Left ventricle myocardium inferior (tissue), 1 donor: ENCODE measurements at places on chromosomes 12 and 14. TPM values are rescaled to one million over a fixed set of nuclear protein-coding genes. Genes with fewer than 3 reads are reported as not detected.

The TMEM229B gene
- 1.4 TPM for total RNA-seq

The ACADS gene
- total RNA-seq = 93.8 TPM

GRCh38 chr14:94344389-94344788 lies 21.3 kb upstream of the SERPINA6 start:
- H3K27ac ChIP-seq = no peak overlapping the region
- H3K27me3 ChIP-seq = peaks cover 16% of the 10 kb centered on the region
- H3K4me3 ChIP-seq = no peak overlapping the region
- no peak for DNase-seq
- no peaks in the 10 kb centered on the region for H3K36me3 ChIP-seq

GRCh38 chr12:81699551-81699950 lies 59.6 kb downstream of the PPFIA2 start:
- no peak for DNase-seq
- no peaks in the 10 kb centered on the region for H3K4me1 ChIP-seq
- H3K27ac ChIP-seq = no peak overlapping the region
- H3K36me3 ChIP-seq = no peaks in the 10 kb centered on the region
- no peaks in the 10 kb centered on the region for H3K27me3 ChIP-seq
- no peak overlapping the region for H3K4me3 ChIP-seq

GRCh38 chr14:71482671-71483070 lies 449.6 kb upstream of the RGS6 start:
- no peaks in the 10 kb centered on the region for H3K27me3 ChIP-seq
- DNase-seq = no peak
- H3K4me1 ChIP-seq = no peaks in the 10 kb centered on the region
- no peak overlapping the region for H3K4me3 ChIP-seq
- no peaks in the 10 kb centered on the region for H3K36me3 ChIP-seq
- H3K27ac ChIP-seq = no peak overlapping the region

GRCh38 chr12:31005944-31006361 lies 67.7 kb upstream of the DDX11 start:
- no peak for DNase-seq
- no peaks in the 10 kb centered on the region for H3K27me3 ChIP-seq
- H3K4me3 ChIP-seq = no peak overlapping the region
- no peaks in the 10 kb centered on the region for H3K36me3 ChIP-seq
- no peaks in the 10 kb centered on the region for H3K4me1 ChIP-seq
- H3K27ac ChIP-seq = no peak overlapping the region

DNA sequence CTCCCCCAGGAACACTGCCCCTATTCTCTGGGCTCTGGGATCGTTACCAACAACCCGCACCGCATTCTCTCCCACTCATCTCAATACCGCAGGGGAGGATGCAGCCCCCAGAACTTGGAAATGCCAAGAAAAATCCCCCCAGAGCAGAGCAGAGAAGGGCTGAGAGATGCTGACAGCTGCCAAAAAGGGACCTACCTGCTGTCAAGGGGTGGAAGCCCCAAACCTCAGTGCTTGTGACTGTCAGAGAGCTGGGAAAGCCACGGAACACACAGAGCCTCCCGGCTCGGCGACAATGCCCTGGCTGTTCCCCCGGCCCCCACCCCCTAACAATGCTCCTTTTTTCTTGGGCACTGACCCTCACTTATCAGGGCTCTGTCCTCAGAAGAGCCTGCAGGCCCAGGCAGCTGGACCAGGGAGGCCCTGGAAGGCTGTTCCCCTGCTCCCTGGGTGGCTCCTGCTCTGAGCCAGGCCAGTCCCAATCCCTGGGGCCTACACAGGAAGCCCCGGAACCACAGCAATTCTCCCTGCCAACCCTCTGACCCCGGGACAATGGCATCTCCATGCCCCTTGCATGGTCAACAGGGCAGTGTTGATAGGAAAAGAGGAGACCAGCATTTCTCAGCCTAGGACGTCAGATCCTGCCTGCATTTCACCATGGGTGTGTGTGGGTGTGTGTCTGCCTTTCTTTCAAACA lies 78.9 kb downstream of the ITPK1 start:
- DNase-seq = no peak
- peaks cover 100% of the 10 kb centered on the region for H3K4me1 ChIP-seq
- H3K36me3 ChIP-seq = no peaks in the 10 kb centered on the region
- H3K4me3 ChIP-seq = no peak overlapping the region
- no peaks in the 10 kb centered on the region for H3K27me3 ChIP-seq

DNA sequence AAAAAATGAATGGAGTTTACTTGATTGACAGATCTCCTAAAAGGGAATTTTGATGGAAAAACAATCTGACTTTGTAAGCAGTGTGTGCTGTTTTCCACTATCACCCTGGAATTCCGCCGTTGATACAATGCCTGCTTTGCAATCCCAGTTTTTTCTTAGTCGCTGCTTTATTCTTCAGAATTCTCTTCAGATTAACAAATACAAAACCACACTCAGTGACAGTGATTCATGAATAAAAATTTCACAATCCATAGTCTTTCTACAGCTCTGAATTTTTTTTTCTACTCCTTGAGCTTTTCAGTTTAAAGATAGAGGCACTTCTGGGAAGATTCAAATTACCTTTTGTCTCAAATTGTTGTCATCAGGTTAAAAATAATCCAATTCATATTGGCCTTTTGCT lies 44.6 kb upstream of the KITLG start:
- no peak overlapping the region for H3K27ac ChIP-seq
- no peak overlapping the region for H3K4me3 ChIP-seq
- no peak for DNase-seq
- H3K4me1 ChIP-seq = no peaks in the 10 kb centered on the region
- H3K36me3 ChIP-seq = no peaks in the 10 kb centered on the region

GRCh38 chr12:112907415-112908157 lies 824 bp downstream of the OAS1 start:
- H3K36me3 ChIP-seq = peaks cover 15% of the 10 kb centered on the region
- peak overlapping the region; percentile 63 for H3K4me3 ChIP-seq
- DNase-seq = no peak
- H3K4me1 ChIP-seq = peaks cover 25% of the 10 kb centered on the region
- peaks cover 12% of the 10 kb centered on the region for H3K27me3 ChIP-seq
- H3K27ac ChIP-seq = peak overlapping the region; percentile 62

DNA sequence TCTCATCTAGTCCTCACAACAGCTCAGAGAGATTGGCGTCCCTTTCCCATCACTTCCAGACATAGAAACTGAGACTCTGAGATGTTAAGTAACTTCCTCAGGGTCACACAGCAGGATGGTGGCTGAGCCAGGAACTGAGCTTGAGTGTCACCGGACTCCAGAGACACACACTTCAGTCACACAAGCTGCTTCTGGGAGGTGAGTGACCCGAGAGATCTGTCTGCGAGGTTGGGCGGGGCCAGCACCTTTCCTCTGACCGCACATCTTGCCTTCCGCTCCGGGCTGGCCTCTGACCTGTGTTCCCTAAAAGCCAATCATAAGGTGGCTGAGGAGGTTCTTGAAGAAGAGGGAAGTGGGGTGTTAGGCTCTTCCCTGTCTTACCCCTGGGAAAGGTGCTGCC lies 72.2 kb downstream of the ADCK1 start:
- no peak overlapping the region for H3K27ac ChIP-seq
- no peak for DNase-seq
- H3K27me3 ChIP-seq = no peaks in the 10 kb centered on the region
- H3K4me1 ChIP-seq = no peaks in the 10 kb centered on the region
- H3K4me3 ChIP-seq = no peak overlapping the region

DNA sequence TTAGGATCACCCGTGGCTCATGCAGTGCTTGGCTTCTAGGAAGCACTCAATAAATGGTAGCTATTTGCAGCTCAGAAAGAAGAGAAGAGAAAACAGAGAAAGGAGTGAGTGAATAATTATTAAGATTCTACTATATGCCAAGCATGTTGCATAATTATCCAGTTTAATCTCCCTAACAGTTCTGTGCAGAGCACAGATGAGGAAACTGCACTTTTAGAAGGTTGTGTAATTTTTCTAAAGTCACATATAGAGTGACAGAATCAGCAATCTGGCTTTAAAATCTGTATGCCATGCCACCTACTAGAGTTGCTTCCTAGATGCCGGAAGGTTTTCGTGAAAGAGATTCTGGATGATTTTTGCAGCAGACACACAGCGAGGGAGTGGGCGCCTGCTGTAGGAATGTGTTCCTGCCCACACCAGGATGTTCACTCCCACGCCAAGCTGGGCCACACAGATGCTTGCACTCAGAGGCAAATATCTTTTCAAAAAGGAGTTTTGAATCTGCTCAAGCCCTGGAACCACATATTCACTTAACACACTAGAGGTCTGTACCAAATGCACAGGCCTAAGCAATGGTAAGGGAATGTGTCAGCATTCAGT lies 50.2 kb upstream of the SMCO2 start:
- no peaks in the 10 kb centered on the region for H3K27me3 ChIP-seq
- no peak for DNase-seq
- H3K4me1 ChIP-seq = no peaks in the 10 kb centered on the region
- H3K27ac ChIP-seq = no peak overlapping the region
- H3K4me3 ChIP-seq = no peak overlapping the region

GRCh38 chr12:118052324-118053070 lies 8.5 kb downstream of the WSB2 start:
- peak; percentile 72 for DNase-seq
- peaks cover 46% of the 10 kb centered on the region for H3K36me3 ChIP-seq
- H3K27ac ChIP-seq = peak overlapping the region; percentile 100
- no peaks in the 10 kb centered on the region for H3K27me3 ChIP-seq

- no peaks in the 10 kb centered on the region for H3K36me3 ChIP-seq
- H3K4me1 ChIP-seq = peaks cover 37% of the 10 kb centered on the region
- no peak overlapping the region for H3K4me3 ChIP-seq
- H3K27ac ChIP-seq = no peak overlapping the region
Observed at GRCh38 chr14:105018414-105018813, 2.5 kb downstream of the CDCA4 start.

DNA sequence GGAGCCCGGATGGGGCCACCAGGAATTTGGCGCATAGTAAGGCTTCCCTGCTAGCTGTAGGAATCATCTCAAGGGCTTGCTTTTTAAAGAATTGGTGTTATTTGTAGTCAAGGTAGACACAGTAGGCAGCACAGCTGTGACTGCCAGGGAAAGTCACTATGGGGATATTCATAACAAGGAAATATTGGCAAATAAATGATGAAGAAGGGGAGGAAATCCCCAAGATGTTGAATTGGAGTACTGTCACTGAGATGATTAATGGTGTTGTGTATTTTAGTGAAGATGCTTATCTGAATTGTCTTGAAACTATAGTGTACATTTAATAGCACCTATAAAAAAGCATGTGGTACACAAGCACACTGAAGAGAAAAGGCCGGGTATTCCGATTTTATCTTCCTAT lies 118.9 kb downstream of the NPAS3 start:
- H3K4me1 ChIP-seq = no peaks in the 10 kb centered on the region
- H3K4me3 ChIP-seq = no peak overlapping the region
- DNase-seq = no peak
- H3K27me3 ChIP-seq = no peaks in the 10 kb centered on the region

GRCh38 chr12:77347017-77347416 lies 281.6 kb upstream of the E2F7 start:
- H3K4me1 ChIP-seq = peaks cover 62% of the 10 kb centered on the region
- no peaks in the 10 kb centered on the region for H3K27me3 ChIP-seq
- peak overlapping the region; percentile 71 for H3K27ac ChIP-seq
- no peak for DNase-seq

GRCh38 chr14:69313176-69313575 lies 53.2 kb downstream of the GALNT16 start:
- H3K27ac ChIP-seq = peak overlapping the region; percentile 60
- H3K36me3 ChIP-seq = no peaks in the 10 kb centered on the region
- H3K4me3 ChIP-seq = no peak overlapping the region

GRCh38 chr12:121903202-121903601 lies 14.6 kb downstream of the PSMD9 start:
- peaks cover 93% of the 10 kb centered on the region for H3K36me3 ChIP-seq
- no peaks in the 10 kb centered on the region for H3K27me3 ChIP-seq
- no peak overlapping the region for H3K27ac ChIP-seq
- no peak overlapping the region for H3K4me3 ChIP-seq
- no peak for DNase-seq
- no peaks in the 10 kb centered on the region for H3K4me1 ChIP-seq

DNA sequence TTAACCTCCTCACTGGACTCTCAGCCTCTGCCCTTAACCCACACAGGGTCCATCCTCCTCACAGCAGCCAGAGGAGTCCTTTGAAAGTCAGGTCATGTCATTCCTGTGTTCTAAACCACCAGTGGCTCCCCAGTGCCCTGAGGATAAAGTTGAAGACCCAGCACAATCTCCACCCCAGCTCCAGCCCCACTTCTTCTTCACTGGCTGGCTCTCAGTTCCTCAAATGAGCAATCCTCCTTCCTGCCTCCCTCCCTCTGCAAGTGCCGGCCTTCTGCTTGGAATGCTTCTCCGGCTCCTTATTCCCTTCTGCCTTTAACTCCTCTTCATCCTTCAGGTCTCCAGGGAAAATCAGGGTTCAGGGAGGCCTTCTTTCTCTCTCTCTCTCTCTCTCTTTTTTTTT lies 32.0 kb upstream of the SPPL3 start:
- peaks cover 22% of the 10 kb centered on the region for H3K27me3 ChIP-seq
- peak; percentile 19 for DNase-seq
- H3K4me3 ChIP-seq = no peak overlapping the region

DNA sequence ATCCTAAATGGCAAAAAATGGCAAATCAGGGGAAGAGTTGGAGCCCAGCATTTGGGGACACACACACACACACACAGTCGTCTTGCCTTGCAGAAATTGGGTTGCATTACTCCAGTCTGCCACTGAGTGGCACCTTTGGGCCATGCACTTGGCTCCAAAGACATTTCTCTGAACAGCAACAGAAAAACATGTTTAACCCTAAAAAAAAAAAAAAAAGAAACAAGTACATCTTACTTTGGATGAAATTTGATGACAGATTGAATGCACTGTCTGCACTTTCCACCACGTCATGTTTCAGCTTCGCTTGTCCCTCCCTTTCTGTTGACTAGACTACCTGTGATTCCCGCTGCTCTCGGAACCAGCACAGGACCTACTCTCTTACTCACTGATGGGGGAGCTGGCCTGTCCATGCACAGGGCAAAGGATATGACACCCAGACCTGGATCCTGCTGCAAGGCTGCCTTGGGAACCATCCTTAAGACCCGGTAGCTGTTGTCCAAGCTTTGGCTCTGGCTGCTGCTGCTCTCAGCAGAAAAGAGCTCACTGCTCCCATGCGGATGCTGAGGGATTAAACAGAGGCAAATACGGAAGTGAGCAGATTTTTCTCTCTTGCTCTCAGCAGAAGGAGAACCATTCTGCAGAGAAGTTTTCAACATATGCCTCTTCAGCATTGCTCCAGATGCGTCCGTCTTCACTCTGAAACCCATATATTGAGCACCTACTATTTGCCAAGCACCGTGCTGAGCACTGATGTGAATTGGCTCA lies 376.8 kb downstream of the DPF3 start:
- H3K36me3 ChIP-seq = no peaks in the 10 kb centered on the region
- no peak overlapping the region for H3K4me3 ChIP-seq
- H3K27me3 ChIP-seq = no peaks in the 10 kb centered on the region
- peaks cover 5% of the 10 kb centered on the region for H3K4me1 ChIP-seq
- no peak overlapping the region for H3K27ac ChIP-seq
